HepG2 (cell line): ENCODE measurements at places on chromosomes 6 and 20. TPM values are rescaled to one million over a fixed set of nuclear protein-coding genes. Genes with fewer than 3 reads are reported as not detected.

DNA sequence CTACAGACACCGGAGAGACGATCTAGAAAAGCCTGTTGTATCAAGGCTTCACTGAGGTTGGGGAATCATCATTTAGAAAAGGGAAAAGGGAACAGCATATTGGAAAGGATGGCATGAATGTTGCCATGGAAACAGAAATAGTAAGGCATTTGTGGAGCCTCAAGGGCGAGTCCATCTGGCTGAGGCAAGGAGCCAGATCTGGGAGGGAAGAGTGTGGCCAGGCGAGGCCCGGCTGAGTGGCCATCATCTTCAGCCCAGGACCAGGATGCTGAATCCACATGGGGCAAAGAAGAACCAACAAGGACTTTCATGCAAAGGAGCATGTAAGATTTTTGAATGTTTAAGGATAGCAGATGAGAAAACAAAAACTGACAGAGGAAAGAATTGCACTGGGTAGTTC is 85.8 kb downstream of the MAP3K5 start:
- no peak overlapping the region for H3K27ac ChIP-seq
- H3K4me3 ChIP-seq = no peak overlapping the region
- no peaks in the 10 kb centered on the region for H3K4me1 ChIP-seq
- DNase-seq = no peak

- DNase-seq = no peak
- no peak overlapping the region for H3K27ac ChIP-seq
- H3K27me3 ChIP-seq = peaks cover 97% of the 10 kb centered on the region
- no peaks in the 10 kb centered on the region for H3K36me3 ChIP-seq
Measured at GRCh38 chr6:1383729-1384548, 5.4 kb upstream of the FOXF2 start.

Gene FOXA2
- 12.2 and 12.7 TPM in 2 replicates for total RNA-seq

Gene LY6G6C
- not detected in 2 replicates for total RNA-seq

GRCh38 chr6:89145091-89145955 is 532 bp upstream of the PM20D2 start:
- no peaks in the 10 kb centered on the region; the same call in 1 of the 2 replicates for H3K27me3 ChIP-seq
- H3K36me3 ChIP-seq = no peaks in the 10 kb centered on the region; the same call in 2 of the 3 replicates
- peaks cover 52% of the 10 kb centered on the region for H3K4me1 ChIP-seq
- peak overlapping the region; percentile 77 for H3K4me3 ChIP-seq

DNA sequence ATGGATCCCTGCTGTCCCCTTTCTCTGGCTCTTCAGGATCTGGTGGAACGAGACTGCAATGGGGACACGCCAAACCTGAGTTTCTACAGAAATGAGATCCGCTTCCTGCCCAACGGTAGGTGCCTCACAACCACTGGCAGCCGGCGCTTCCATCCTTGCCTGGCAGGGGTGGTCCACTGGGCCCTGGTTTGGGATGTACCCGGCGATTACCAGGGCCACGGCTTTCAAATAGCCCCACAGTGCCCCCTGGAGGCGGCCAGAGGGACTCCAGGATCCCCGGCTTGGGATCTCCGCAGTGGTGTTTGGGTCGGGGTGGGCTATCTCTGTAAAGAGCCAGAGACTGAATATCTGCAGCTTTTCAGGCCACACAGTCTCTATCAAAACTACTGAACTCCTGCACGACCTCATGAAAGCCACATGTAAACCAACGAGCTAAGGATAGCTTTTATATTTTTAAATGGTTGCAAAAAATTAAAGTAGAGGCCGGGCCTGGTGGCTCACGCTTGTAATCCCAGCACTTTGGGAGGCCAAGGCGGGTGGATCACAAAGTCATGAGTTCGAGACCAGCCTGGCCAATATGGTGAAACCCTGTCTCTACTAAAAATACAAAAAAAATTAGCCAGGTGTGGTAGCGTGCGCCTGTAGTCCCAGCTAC is 3.7 kb downstream of the OGFR start:
- no peaks in the 10 kb centered on the region for H3K27me3 ChIP-seq
- H3K4me1 ChIP-seq = peaks cover 38% of the 10 kb centered on the region
- peak; percentile 66 for DNase-seq
- H3K36me3 ChIP-seq = peaks cover 45% of the 10 kb centered on the region
- no peak overlapping the region for H3K4me3 ChIP-seq

DNA sequence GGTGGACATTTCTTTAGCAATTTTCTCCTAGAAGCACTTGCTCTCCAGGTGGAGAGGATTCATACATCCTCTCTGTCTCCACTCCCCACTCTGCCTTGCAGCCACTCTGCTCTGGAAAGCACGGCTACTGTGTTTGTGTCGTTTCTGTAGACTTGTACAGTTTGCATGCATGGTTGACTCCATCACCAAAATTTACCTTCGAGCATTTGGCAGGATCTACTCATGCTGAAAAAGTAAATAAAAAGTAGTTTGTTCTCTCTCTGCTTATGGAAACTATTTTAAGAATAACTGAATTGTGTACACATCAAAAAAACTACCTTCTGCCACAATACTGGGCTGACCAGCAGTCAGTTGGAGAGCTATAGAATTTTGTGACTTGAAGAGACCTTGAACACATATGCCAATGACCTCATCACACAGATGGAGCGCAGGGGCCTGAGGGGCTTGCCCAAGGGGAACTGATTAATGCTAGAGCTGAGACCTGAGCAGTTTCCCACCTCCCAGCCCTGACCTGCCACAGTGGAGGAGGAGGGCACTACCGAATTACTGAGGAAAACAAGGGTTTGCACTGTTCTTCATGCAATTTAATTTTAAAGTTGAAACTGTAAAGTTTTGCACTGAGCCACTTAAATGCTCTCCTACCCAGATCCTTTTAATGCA is 33.7 kb upstream of the FOXQ1 start:
- peaks cover 34% of the 10 kb centered on the region for H3K4me1 ChIP-seq
- H3K36me3 ChIP-seq = no peaks in the 10 kb centered on the region
- H3K27me3 ChIP-seq = no peaks in the 10 kb centered on the region
- H3K4me3 ChIP-seq = no peak overlapping the region
- peak; percentile 38 for DNase-seq

DNA sequence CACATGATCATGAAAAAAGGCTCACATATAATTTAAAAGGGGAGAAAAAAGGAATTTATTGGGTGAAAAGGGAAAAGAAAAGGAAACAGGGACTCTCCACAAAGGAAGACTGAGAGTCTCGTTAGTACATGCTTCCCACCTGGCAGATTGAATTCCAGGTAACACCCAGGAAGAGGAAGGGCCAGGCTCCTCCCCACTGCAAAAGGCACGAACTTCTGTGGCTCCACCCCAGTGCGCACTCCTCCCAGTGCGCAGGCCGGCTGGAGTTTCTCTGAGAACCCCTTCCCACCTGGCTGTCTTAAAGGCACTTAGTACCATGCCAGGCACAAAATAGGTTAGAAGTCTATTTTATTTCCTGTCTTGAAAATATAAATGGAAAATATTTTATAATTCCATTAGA is 129.8 kb downstream of the COL12A1 start:
- no peak overlapping the region for H3K27ac ChIP-seq
- H3K4me1 ChIP-seq = no peaks in the 10 kb centered on the region
- no peak for DNase-seq
- no peak overlapping the region for H3K4me3 ChIP-seq
- H3K36me3 ChIP-seq = no peaks in the 10 kb centered on the region
- no peaks in the 10 kb centered on the region for H3K27me3 ChIP-seq

Gene FAM135A
- total RNA-seq = 26.9 and 32.9 TPM in 2 replicates

DNA sequence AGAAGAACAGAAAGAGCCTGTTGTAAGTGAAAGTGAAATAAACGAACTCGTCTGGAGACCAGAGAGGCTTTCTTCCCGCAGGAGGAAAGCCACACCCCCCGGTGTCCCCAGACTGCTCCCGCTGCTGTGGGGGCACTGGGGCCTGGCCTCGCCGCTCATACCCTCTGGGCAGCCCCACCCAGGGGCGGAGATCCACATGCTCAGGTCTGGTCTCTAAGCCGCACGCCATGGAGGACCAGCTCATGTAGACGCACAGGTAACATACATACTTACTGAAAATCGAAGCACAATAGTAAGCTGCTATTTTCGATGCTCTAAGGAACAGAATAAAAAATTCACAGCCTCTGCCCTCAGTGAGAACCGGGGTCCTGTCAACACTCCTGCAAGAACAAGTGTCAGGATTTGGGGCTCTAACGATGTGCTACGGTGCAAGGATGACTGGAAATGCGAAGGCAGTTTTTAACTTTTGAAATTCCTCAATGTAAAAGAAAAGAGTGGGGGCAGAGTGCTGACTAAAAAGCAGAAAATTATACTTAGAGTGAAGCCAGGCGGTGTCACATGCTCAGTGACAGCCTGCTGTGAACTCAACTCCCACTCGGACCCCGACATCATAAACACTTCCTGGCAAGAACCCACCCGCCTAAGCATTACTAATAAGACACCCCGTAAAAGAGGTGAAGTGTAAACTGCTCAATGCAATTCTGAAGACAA is 110.5 kb downstream of the IRF4 start:
- H3K4me1 ChIP-seq = no peaks in the 10 kb centered on the region
- DNase-seq = no peak
- H3K36me3 ChIP-seq = no peaks in the 10 kb centered on the region
- no peak overlapping the region for H3K4me3 ChIP-seq
- H3K27me3 ChIP-seq = no peaks in the 10 kb centered on the region
